ENCODE measurements at places on chromosomes 5 and 9.

GRCh38 chr9:128497824-128498610 is 6.5 kb upstream of the GLE1 start:
- DNase-seq, result no peak

GRCh38 chr5:177131019-177131320 is 2.6 kb upstream of the NSD1 start:
- no peak for DNase-seq

- DNase-seq, result no peak
Observed at GRCh38 chr5:122377026-122377425, 65.0 kb downstream of the SNCAIP start.

DNA sequence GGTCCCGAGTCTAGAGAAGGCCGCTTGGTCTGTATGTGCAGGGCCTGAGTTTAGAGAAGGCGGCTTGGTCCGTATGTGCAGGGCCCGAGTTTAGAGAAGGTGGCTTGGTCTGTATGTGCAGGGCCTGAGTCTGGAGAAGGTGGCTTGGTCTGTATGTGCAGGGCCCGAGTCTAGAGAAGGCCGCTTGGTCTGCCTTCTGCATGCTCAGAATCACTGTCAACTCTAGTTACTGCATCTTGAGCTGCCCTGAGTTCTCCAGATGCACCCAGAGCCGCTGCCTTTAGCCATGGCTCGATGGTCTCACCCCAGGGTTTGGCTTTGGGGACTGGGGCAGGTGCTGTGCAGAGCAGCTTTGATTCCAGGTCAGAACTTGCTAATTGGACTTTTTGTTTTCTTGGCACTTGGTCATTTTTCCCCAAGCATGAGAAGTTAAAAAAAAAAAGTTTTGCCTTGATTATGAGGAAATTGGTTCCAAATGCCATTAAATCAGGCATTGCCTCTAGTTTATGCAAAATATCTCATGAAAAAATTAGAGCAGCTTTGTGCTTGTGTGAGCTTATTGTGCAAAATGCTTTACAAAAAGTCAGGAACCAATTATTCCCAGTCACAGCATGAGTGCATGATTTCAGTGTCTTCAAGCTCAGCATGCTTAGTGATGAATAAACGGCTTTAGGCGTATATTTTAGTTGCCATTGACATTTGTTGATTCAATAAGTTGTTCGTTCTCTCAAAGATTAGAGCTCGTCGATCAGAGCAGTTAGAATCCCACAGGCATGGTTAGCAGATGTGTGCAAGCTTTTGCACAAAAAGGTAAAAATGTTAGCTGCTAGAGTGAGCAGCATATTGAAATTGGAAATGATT is 25.4 kb upstream of the EXOC3 start:
- no peak for DNase-seq

DNA sequence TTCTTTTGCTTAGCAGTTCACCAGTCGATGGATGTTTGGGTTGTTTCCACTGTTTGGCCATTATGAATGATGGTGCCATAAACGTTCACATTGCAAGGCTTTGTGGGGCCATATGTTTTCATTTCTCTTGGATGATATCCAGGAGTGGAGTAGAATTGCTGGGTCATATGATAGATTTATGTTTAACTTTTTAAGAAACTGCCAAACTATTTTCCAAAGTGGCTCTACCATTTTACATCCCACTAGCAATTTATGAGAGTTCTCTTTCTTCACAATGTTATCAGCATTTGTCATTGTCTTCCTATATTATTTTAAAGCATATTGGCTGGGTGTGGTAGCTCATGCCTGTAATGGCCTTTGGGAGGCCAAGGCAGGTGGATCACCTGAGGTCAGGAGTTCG is 5.2 kb downstream of the GPR107 start:
- no peak for DNase-seq

DNA sequence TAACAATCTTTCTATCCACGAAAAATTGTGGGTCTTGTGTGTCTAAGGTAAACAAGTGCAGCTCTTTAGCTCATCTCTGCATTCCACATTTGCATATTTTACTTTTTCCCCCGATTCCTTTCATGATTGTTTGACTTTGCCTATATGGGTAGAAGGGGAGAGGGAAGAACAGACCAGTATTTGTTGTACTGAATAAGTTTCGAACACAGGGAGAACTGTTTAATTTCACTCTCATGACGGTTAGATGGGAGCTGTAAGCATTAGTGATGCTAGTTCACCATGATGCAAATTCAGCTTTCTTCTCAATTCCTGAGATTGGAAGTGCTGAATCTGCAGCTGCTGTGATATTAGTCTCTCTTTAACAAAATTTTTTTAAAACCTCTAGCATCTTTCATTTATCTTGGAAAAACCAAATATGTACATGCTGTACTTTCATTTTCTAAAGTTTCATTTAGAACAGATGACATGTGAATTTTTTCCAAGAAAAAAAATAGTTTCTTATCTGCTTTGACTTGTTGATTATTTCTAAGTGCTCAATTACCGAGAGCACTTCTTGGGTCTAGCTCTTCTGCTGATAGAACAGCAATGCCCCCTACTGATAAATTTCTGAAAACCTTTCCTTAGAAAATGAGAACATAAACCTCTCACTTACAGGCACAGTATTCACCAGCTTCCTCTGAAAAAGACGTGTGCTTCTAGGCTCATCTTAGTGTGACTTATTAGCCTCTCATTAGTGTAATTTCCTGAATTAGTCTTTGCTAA is 149.5 kb downstream of the BAAT start:
- no peak for DNase-seq

DNA sequence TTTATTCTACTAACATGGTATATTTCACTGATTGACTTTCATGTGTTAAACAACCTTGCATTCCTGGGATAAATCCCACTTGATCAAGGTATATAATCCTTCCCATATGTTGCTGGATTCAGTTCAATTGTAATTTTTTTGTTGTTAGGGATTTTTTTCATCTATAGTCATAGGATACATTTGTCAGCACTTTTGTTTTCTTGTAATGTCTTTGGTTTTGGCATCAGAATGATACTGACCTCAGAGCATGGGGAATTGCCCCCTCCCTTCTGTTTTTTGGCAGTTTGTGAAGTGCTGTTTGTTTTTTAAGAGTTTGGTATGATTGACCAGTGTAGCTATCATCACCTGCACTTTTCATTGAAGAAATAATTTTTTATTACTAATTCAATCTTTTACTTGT is 176.8 kb upstream of the RASEF start:
- no peak for DNase-seq

GRCh38 chr5:167763772-167764171 is 527.7 kb upstream of the WWC1 start:
- DNase-seq, result no peak

DNA sequence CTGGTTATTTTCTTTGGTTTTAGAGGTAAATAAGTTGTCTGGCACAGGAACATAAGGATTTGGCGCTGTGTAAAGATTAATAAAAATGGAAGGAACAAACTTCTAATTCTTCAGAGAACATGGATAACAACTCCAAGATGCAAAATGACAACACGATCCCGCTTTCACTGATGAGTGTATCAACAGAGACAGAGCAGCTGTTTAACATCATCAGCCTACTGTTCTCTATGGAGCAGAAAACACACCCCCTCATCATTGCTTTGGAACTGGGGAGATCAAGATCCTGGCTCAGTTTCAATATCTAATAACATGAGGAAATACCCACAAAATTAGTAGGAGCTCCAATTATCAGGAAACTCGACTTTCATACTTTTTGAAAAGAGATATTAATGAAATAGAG is 8.3 kb upstream of the GAS1 start:
- DNase-seq, result no peak

DNA sequence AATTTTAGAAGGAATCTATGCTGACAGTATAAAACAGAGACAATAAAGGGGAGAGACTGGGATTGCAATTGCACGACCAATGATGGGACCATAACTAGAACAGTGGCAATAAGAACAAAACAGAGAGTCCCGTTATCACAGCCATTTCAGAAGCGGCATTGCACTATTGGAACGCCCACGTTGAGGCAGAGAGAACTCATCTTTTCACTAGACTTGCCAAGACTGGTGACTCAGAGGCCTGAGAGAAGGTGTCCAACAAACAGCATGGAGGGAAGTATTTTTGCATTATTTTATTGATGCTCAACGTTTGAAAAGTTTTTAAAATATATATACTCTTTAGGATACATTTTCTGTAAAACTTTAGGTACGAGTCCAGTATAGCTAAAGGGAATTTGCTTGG is 737.7 kb downstream of the TLE1 start:
- DNase-seq, result no peak

GRCh38 chr9:37192803-37193202 is 72.4 kb downstream of the ZCCHC7 start:
- no peak for DNase-seq

DNA sequence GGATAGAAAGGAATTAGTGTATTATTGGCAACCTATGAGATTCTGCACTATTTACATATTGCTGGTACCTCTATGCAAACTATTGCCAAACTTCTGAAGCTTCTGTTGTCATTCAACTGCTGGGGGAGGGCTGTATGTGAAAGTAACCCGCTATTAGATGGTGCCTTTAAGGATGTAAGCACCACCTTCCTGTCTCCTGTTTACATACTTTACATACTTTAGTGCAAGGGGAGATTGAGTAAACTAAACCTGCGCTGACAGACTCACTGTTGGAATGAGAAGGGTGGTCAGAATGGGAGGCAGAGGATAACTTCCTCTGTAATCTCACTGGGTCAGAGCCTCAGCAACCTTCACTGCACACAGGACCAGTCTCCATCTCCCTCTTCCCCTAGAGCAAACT is 123.8 kb downstream of the NR3C1 start:
- no peak for DNase-seq

- DNase-seq, result no peak
Observed at GRCh38 chr9:22731786-22732185, 285.2 kb downstream of the DMRTA1 start.

DNA sequence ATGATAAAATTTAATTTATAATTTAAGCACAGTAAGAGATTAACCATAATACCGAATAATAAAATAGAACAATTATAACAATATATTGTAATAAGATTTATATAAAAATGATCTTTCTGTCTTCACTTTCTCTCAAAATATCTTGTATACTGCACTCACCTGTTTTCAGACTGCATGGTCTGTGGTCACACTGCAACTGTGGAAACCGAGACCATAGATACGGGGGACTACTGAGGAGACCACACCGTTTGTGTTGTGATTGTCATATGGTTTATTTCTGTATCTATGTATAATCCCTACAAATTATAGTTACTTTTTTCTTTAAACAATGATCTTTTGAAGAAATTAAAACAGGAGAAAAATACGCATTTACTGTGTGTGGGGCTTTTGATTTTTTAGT is 78.8 kb upstream of the TNFAIP8 start:
- no peak for DNase-seq

DNA sequence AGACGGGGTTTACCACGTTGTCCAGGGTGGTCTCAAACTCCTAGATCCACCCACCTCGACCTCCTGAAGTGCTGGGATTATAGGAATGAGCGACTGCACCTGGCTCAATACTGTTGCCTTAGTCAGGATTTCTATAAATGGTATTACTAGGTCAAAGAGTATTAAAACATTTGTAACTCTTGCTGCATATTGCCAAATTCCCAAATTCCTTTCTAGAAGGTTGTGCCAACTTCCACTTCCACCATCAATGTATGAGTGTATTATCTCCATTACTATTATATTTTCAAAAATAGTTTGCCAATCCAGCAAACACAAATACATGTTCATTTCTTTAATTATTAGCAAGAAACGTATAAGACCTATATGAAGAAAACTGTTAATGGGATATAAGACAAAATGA is 10.6 kb downstream of the PTGR1 start:
- DNase-seq, result no peak

- DNase-seq, result no peak
Observed at GRCh38 chr9:124139001-124139400, 118.7 kb upstream of the NEK6 start.

- no peak for DNase-seq
Observed at GRCh38 chr9:20191228-20191840, 402.5 kb upstream of the SLC24A2 start.

DNA sequence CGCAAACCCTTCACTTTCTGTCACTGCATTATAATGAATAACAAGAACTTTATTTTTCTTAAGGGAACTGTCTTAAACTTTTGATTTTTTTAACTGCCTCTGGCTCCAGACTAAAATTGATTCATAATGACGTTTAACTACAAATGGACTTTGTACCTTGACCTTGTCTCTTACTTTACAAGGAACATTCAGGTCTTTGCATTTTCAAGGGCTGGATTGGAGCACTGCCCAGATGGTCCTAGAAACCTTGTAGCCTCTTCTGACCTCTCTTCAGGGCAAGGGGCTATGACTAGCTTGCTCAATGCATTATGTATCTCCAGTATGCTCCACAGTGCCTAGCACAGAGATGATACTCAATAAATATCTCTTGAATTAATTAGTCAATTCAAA is 612.6 kb upstream of the CLINT1 start:
- DNase-seq, result no peak

GRCh38 chr5:91301106-91301846 is 81.8 kb downstream of the ARRDC3 start:
- no peak for DNase-seq

- no peak for DNase-seq
Observed at GRCh38 chr5:168136340-168136739, 155.1 kb upstream of the WWC1 start.

GRCh38 chr9:78858266-78858665 is 561.3 kb downstream of the PSAT1 start:
- no peak for DNase-seq

GRCh38 chr9:134971196-134971595 is 53.5 kb upstream of the FCN1 start:
- no peak for DNase-seq

DNA sequence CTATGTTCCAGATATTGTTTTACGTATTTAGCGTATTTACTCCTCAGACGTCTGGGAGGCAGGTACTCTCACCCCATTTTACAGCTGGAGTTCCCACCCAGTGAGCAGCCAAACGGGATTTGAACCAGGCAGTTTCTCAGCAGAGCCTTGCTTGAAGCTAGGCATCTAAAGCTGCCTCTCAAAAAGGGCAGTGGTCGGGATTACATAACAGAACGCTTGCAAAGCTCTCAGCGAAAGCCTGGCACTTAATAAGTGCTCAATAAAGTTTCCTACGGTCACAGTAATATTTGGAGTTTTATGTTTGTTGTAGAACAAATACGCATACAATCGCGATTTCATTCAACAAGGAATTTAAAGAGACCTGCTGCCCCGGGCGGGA is 286 bp upstream of the BSPRY start:
- no peak for DNase-seq

DNA sequence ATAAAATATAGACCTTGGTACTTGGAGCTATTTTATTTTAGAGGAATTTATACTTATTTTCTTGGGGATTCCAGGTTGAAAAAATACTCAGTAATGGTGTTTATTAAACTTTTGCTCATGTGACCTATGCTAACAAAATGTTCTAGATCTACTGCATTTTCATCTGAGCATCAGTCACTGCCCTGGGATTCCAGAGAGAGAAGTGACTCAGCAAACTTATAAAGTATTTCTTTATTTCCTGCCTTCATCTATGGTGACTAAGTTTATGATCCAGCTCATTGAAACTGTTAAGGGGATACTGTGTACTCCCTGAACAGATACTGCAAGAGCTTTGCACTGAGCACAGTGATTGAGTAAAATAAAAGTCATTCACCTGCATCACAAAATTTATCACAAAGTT is 298.5 kb upstream of the CDH18 start:
- no peak for DNase-seq
